RWPE2 (cell line): ENCODE measurements at places on chromosomes 3 and 15.

GRCh38 chr3:184237807-184238206 is 8.4 kb downstream of the VWA5B2 start:
- no peak for DNase-seq

DNA sequence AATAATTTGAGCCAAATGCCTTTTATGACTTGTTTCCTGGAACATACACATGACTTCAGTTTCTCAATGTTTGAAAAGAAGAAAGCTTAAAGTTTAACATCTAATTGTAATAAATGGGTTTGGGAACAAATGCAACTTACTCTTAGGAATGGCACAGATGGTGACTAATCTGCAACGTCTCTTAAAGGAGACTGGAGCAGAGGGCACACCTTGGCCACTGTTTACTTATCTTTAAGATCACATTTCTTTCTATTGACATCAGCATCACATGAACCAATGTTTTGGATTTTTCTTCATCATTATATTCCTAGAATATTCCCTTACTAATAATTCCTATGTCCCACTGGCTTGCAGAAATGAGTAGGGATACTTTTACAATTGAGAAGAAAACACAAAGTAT is 229.5 kb downstream of the CHL1 start:
- no peak for DNase-seq

DNA sequence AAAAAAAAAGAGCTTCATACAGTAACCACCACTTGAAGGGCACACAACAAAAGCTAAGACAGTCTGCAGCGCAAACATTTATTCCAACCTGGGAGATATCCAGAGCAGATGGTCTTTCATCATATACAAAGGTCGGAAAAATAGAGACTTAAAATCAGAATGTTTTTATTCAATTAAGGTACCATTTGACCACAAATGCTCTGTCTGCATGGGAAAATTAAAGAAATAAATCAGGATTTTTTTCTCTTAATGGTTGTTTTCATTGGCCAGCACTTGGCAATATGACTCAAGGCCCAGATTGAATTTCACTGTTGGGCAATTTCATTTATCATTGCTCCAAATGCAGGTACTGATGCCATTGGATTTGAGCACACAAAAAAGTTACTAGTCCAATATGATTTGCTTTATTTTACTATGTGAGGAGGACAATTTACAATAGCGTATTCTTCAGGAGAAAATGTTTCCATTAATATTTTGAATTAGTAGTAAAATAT is 145.9 kb upstream of the AGTR1 start:
- DNase-seq = no peak

GRCh38 chr15:39471785-39472574 is 108.9 kb upstream of the THBS1 start:
- DNase-seq = no peak

GRCh38 chr15:38153781-38154180 is 98.9 kb upstream of the SPRED1 start:
- DNase-seq = no peak

DNA sequence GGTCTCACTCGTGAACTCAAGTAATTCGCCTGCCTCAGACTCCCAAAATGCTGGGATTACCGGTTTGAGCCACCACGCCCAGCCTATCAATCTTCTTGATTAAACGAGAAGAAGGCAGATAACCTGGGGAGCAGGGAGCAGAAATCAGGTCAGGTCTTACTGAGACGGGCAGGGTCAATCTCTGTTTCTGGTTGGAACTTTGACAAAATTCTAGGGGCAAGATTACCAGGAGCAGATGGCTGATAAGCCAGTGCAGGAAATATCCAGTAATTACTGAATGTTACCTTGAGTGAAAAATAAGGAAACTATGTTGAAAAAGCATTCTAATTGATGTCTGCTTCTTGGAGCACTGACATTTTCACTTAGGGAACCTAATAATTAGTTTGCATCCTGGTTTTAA is 24.4 kb upstream of the GOLM2 start:
- DNase-seq = no peak

DNA sequence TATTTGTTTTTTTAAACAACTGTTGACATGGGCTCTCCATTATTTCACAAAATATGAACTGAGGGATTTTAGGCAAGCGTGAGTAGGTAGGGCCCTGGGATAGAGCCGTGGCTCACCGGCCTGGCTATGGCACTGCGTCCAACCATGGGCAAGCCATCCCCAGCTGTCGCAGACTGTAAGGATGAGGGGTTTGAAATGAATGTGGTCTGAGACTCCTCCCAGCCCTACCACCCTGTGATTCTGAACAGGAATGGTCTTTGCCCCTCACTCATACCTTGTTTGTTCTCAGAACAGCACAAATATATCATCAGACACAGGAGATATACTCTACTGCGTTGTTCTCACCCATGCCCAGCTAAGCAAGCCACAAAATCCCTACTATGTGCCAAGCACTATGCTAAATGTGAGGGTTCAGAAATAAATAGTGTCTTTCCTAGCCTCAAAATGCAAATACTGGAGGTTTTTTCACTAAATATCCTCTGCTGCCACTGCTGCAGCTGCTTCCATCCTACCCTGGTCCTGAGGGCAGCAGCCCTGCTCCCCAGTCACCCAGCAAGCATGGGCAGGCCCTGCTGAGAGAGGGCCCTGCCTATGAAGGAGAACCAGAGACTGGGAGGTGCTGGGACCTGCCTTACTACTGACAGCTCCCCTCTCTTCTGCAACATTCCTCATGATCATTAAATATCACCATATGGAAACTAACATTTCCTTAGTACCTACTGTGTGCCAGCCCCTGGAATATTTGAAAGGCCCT is 102.8 kb downstream of the XXYLT1 start:
- no peak for DNase-seq

DNA sequence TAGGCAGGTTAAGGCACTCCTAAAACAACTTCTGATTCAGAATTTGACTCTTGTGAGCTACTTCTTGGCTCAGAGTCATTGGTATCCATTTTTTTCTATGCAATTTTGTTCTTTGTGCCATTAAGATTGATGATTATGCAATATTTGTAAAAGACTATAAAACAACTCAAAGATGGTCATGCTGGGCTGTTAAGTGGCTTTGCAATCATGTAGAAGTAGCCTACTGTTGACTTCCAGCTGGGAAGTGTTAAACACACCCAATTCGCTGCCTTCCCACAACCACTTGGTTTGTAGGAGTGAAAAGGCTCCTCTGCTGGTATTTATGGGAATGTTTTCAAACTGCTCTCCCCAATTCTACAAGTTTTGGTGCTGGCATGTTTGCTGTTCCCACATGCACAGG is 74.7 kb upstream of the COL6A6 start:
- DNase-seq = no peak
